Hematopoietic multipotent progenitor cell treated with erythropoietin and hydrocortisone succinate and interleukin-3 and kit ligand, for 6 days (in vitro differentiated cells): ENCODE measurements at places on chromosomes 2 and 18.

GRCh38 chr2:99490623-99491461 is 1.0 kb upstream of the REV1 start:
- DNase-seq = no peak

DNA sequence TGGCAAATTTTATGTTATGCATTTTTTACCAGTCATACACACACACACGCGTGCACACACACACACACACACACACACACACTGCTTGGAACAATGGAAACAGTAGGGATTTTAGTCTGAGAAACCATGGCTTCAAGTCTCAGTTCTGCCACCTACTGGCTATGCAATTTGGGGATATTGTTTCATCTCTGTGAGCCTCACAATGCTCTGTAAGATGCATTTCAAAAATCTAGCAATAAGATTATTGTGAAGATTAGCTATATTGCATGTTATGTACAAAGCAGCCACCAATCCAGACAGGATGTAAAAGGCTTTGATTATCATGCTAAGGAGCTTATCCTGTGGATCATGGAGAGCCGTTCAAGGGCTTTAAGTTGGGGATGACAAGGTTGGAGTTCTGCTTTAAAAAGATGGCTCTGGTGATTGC is 401.4 kb downstream of the NBAS start:
- peak; percentile 71 for DNase-seq

DNA sequence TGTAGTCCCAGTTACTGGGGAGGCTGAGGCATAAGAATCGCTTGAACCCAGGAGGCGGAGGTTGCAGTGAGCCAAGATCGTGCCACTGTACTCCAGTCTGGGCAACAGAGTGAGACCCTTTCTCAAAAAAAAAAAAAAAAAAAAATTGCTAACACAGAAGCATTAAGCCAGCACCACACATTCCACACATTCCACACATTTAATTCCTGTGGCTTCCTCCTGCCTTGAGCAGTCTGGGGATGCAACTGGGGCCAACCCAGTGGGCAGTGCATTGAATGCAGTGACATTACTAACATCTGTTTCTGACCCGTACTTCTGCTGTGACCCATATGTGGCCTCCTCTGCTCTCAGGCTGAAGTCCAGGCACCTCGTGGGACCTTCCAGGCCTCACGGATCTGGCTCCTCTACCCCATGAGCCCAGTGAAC is 107.0 kb downstream of the BCL2L11 start:
- no peak for DNase-seq

GRCh38 chr18:77119851-77120491 is 12.6 kb downstream of the MBP start:
- no peak for DNase-seq

- no peak for DNase-seq
Measured at GRCh38 chr18:44041961-44042360, 638.7 kb upstream of the SETBP1 start.

GRCh38 chr2:69830045-69830905 is 815 bp downstream of the GMCL1 start:
- DNase-seq = peak; percentile 65

GRCh38 chr2:86238354-86238753 is 39.1 kb downstream of the MRPL35 start:
- DNase-seq = no peak

DNA sequence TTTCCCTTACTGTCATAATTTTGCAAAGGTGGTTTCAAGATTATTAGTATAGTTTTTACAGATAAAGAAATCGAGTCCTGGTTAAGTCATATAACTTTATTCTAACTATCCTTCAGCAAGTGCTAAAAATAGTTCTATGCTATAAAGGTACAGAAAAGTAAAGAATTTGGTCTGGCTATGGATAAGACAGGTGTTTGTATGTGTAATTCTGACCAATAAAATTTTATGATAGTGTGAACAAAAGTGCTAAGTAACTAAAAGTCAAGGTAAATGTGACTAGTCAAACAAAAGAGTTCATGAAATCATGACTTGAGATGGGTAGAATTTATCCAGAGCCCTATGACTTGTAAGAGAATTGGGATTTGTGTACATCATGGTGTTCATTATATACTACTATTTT is 140.7 kb downstream of the COMMD1 start:
- DNase-seq = no peak

DNA sequence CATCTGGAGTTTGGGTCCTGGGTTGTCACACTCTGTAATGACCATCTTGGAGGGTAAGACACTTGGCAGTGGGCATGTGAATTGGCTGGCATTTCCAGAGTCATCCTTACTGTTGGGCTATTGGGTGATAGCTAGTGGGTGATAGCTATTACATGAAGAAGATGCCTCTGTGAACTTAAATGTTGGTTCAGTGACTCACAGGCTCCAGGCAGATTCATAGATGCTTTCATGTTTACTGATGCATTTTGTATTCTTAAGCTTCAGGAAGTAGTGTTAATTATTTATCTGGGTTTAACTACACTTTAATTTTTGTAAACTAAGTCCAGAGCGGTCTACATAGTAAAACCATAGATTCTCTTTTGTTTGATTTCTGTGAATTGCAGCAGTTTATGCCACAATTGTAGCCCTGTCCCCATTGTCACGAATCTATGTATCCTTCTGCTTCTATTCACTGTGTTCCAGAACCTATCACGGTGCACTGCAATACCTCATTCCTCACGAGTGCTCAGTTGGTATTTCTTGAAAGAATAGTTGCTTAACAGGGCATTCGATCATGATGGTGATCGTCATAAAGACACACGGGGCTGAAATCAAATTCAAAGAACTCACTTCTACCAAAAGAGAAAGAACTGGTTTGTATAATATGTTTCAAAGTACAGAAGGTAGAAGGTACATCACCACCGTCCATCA is 79.7 kb downstream of the GBX2 start:
- no peak for DNase-seq

DNA sequence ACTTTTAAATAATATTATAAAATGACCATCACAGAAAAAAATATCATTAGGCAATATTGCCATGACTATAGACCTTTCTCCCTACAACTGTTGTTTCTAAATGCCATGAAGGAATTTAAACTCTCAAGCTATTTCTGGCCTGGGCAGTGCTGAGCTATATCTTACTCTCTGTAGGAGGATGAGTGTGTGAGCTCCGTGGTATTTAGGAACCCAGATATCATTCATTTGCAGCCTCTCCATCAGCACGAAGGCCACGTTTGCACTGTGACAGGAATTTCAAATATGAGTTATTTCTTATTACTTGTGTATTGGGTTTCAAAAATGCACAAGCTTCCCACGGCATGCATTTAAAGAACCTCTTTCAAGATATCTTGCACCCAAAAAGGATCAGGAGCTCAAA is 35.0 kb upstream of the SOX11 start:
- DNase-seq = no peak

GRCh38 chr18:33128581-33128980 is 311.9 kb downstream of the CCDC178 start:
- DNase-seq = no peak

- DNase-seq = no peak
Measured at GRCh38 chr2:156421851-156422250, 14.3 kb upstream of the GPD2 start.
